KG1 (cell line): ENCODE measurements at places on chromosomes 3 and 15.

DNA sequence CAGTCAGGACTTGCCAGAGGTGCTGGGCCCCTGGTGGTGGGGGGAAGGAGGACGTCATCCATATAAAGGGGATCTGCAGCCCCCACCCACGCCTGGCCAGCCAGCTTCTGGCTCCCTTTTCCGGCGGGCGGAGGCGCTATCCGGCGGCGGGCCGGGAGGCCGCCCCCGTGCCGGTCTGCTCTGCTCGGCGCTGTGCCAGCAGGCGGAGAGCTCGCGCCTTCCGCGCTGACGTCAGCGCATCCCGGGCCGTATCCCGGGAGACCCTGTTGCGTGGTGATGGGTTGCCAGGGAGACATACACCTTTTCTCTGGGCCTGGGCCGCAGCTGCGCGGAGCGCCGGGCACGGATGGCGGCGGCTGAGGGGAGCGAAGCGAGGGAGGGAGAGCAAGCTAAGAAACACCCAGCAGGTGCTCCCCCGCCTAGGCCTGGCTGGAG lies 1.1 kb downstream of the FAM131A start:
- DNase-seq = no peak

DNA sequence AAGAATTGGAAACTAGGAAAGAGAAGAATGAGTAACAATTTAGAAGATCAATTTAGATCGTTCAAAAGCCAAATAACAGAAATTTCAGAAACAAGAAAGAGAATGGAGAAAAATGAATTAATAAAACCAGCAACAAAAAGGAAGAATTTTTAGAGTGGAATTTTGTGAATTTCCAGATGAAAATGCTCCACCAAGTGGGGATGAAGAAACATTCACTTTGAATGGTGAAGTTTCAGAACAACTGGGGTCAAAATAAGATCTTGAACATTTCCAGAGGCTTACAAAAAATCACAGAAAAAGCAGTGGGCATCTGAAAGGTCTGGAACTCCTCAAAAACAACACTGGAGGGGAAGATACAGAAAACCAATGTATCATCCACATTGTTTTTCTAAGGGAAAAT lies 4.2 kb upstream of the MOBP start:
- DNase-seq = no peak

DNA sequence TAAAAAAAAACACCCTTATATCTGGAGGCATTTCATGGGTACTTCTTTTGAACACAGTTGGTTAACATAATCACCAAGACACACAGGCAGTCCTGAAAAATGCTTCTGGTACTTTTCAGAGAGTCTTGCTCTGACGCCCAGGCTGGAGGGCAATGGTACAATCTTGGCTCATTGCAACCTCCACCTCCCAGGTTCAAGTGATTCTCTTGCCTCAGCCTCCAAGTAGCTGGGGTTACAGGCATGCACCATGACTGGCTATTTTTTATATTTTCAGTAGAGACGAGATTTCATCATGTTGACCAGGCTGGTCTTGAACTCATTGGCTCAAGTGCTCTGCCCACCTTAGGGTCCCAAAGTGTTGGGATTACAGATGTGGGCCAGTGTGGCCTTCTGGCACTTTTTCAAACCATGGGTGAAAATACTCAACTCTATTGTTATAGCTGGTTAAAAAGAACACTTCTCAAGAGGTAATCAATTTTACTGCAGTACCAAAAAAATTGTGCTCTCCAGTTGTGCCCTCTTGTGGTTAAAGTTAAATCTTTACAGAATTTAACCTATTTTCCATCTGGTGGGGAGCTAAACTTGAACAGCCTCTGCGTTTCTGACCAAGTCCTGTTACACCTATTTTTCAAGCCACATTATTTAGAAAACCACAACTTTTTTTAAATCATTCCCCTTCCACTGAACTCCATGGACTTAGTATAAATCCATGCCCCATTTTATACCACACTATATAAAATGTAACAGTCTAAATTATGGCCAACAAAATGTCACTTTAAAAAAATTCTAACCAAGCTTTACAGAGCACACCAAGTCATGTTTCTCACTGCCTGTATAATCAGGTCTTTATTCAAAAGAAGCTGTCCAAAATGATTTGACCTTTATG lies 1.2 kb upstream of the SNAPC5 start:
- DNase-seq = no peak

DNA sequence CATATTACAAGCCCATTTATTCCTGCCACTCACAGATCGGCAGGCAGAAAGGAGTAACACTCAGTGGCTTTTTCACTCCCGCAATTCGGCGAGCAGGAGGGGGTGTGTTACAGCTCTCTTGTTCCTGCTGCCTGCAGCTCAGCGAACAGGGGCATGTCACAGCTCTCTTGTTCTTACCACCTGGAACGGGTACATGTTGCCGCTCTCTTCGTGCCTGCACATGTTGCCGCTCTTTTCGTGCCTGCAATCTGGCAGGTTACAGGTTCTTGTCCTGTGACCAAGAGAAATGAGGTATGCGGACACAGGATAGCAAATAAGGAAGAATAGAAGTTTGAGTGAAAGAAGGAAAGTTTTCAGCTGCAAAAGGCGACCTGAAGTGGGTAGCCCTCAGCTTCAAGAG lies 761.4 kb downstream of the NAALADL2 start:
- DNase-seq = no peak

DNA sequence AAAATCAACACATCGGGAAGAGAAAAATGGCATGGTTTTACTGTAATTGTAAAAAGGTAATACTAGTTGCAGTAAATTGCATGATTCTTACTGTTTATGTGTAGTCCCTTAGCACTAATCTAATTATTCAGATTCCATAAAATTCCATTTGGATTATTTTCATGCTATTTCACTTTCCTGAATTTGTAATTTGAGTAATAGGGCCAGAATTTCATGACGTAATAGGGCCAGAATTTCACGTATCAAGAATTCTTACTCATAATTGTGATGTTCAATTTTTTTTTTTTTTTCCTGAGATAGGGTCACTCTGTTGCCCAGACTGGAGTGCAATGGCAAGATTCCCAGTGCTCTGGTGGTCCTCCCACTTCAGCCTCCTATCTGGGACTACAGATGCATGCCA lies 2.9 kb upstream of the U2SURP start:
- no peak for DNase-seq

GRCh38 chr15:39575180-39575579 lies 5.7 kb upstream of the THBS1 start:
- no peak for DNase-seq

DNA sequence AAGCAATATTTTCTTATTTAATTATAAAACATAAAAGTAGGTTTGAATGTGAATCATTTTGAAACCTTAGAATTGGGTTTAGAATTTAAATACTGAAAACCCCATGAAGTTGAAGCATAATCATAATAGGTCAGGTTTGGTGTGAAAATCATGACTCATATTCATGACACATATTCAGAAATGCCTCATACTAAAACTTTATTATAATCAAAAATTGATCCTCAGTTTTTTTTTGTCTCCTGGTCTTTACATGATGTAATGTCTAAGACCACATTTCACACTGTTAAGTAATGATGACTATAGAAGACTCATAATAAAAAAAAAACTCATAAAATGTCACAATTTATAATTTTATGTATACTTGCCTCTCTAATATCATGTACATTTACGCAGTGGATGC lies 190.4 kb downstream of the FOXP1 start:
- DNase-seq = no peak

- no peak for DNase-seq
Observed at GRCh38 chr15:70035051-70035718, 62.5 kb downstream of the TLE3 start.

- no peak for DNase-seq
Observed at GRCh38 chr15:74830868-74831267, 4.4 kb downstream of the CPLX3 start.

DNA sequence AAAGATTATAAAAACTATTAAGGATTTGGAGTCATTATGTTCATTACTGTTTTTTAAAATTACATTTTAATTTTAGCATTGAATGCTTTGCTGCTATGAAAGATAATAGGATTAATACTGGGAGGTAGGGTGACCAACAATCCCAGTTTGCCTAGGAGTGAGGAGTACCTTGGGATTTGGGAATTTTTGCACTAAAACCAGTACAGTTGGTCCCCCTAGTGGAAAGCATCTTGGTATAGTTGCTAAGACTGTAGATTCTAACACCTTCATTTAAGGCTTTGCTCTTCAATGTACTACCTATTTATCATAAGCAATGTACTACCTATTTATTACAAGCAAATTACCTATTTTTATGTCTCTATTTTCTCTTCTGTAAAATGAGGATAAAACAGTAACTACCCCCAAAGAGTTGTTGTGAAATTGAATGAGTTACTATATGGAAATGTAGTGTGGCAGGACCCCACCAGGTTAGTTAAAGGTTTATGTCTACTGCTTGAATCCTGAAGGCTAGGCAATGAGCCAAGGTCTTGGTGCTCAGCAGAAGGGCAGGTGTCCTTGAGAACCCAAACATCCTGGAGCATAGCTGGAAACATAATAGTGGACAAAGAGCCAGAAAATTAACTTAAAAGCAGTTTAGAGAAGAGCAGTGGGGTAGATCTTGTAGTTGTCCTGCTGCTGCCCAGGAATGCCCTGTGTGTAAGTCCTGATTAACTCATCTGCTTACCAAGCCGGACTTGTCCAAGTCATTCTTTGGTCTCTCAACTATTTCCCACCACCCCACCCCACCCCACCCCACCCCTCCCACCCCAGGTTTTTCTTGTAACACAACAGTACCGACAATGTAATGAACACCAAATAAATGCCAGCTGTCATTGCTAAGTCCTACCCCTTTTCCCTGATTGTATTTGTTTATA lies 49.2 kb upstream of the NMD3 start:
- no peak for DNase-seq

DNA sequence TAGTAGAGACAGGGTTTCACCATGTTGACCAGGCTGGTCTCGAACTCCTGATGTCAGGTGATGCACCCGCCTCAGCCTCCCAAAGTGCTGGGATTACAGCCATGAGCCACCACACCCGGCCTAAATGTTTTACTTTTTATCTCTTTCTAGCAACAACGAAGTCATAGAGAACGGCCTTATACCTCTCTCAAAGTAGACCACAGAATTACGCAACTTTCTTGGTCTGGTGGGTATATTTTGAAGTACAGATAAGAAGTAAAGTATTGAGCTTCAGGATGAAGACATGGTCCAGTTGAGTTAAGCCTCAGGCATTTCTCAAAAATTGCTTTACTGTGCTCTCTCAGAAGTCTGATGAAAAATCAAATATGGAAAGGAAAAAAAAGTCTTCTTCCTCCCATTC lies 30.6 kb downstream of the FAM240A start:
- no peak for DNase-seq

GRCh38 chr3:47899495-47900108 lies 96.7 kb downstream of the DHX30 start:
- no peak for DNase-seq

- no peak for DNase-seq
Observed at GRCh38 chr3:108182339-108182738, 39.9 kb downstream of the IFT57 start.

- no peak for DNase-seq
Observed at GRCh38 chr3:159540882-159541495, 447.6 kb upstream of the IL12A start.
